ENCODE measurements at places on chromosomes 5 and 9.

GRCh38 chr9:36191290-36191645, 547 bp downstream of the CLTA start:
- no peaks in the 10 kb centered on the region for H3K27me3 ChIP-seq
- H3K4me1 ChIP-seq: peaks cover 24% of the 10 kb centered on the region
- peak; percentile 45 for DNase-seq

GRCh38 chr5:101024299-101024698, 121.2 kb upstream of the ST8SIA4 start:
- H3K36me3 ChIP-seq: no peaks in the 10 kb centered on the region
- H3K4me1 ChIP-seq: no peaks in the 10 kb centered on the region
- no peak overlapping the region for H3K27ac ChIP-seq
- no peak for DNase-seq
- H3K4me3 ChIP-seq: no peak overlapping the region

GRCh38 chr9:94745806-94746540, 19.5 kb downstream of the AOPEP start:
- no peaks in the 10 kb centered on the region for H3K4me1 ChIP-seq
- no peak overlapping the region for H3K4me3 ChIP-seq
- H3K27ac ChIP-seq: no peak overlapping the region
- DNase-seq: no peak
- H3K36me3 ChIP-seq: no peaks in the 10 kb centered on the region

GRCh38 chr9:4306066-4306776, 6.4 kb upstream of the GLIS3 start:
- no peaks in the 10 kb centered on the region for H3K36me3 ChIP-seq
- H3K27ac ChIP-seq: no peak overlapping the region
- DNase-seq: no peak

- no peaks in the 10 kb centered on the region for H3K27me3 ChIP-seq
- no peak overlapping the region for H3K27ac ChIP-seq
- DNase-seq: no peak
- peaks cover 2% of the 10 kb centered on the region for H3K36me3 ChIP-seq
Observed at GRCh38 chr5:55702598-55703345, 9.4 kb downstream of the SLC38A9 start.

DNA sequence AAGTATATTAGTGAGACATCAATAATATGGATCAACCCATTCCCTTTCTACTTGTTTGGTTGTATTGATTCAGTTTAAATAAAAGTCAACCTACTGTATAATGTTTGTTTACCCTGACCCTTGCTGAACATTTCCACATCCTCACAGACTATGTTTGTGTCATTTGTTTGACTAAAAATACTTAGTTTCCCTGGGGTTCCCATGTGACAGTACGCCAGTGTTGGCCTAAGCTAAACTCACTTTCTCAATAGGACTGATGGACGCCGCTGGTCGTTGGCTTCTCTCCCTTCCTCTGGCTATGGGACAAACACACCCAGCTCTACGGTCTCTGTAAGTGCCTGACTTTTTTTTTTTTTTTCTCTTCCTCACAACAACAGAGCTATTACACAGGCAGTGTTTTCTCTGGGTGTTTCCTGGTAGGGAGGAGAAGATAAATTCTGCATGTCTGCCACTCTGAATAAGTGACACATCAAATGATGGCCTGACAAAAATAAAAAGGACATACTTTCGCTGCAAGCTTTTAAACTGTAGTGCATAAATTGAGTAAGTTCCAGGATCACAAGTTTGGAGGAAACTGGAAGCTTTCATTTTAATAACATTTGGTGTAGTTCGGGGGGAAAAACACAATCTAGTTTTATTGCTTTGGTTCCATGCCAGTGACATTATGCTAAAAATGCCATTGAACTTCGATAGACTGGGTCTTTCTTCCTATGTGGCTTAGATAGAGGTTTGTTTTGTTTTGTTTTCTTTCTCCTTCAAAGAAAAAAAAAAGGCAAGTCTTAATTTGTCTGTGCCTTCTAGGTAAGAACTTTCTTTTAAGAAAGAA, 101.0 kb downstream of the CD180 start:
- H3K27ac ChIP-seq: no peak overlapping the region
- H3K4me3 ChIP-seq: no peak overlapping the region
- no peaks in the 10 kb centered on the region for H3K4me1 ChIP-seq

DNA sequence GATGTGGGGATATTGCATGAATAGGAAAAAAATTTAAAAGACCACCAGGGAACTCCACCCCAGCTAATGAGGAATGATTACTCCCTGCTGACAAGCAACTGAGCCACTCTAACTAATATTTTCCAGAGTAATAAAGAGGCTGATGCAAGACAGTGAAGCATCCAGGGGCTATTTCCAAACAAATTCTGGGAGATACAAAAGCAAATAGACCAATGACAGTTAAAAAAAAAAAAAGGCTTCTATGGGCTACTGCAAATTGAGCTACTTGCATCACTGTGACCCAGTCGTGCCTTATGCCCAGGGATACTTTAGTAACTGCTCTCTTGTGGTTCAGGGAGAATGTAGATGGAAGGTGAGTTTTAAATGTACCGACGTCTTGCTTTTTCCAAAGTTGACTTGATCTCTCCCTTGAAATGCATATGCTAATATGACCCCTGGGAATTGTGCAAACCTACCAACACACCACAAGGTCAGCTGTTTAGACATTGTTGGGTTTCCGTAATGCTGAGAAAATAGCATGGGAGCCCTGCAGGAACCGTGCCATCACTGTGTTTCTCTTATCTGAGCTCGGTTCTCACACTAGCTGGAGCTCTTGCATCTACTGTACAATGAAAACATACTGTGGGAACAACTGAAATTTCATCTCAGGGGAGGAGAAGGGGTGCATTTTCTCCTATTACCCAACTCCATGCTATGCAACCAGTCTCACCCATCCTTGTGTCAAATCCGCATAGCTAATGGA, 250.6 kb upstream of the MAP3K1 start:
- H3K36me3 ChIP-seq: no peaks in the 10 kb centered on the region
- no peak overlapping the region for H3K27ac ChIP-seq
- DNase-seq: no peak
- peaks cover 11% of the 10 kb centered on the region for H3K4me1 ChIP-seq
- no peaks in the 10 kb centered on the region for H3K27me3 ChIP-seq

- H3K36me3 ChIP-seq: no peaks in the 10 kb centered on the region
- no peak overlapping the region for H3K4me3 ChIP-seq
- no peaks in the 10 kb centered on the region for H3K4me1 ChIP-seq
- H3K27me3 ChIP-seq: no peaks in the 10 kb centered on the region
- no peak for DNase-seq
- H3K27ac ChIP-seq: no peak overlapping the region
Observed at GRCh38 chr5:82168294-82168693, 109.9 kb downstream of the RPS23 start.

DNA sequence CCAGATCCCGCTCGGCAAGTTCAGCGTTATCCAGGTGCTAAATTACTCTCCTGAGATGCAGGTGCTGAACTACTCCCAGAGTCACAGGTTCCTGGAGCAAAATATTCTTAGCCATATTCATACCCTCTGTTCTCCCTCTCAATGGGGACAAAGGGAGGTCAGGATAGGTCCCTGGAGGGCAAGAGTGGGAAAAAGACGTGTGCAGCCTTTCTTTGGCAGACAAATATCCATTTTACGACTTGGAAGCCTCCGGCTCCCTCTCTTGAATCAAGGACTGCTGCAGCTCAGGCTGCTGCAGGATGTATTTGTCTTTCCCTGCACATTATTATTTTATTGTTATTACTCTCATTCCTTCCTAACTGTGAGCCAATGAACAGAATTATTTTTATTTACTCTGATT, 590.2 kb downstream of the NR2F1-AS1 start:
- H3K4me1 ChIP-seq: no peaks in the 10 kb centered on the region
- H3K36me3 ChIP-seq: no peaks in the 10 kb centered on the region
- no peak for DNase-seq

- no peak overlapping the region for H3K27ac ChIP-seq
- no peaks in the 10 kb centered on the region for H3K4me1 ChIP-seq
- H3K36me3 ChIP-seq: no peaks in the 10 kb centered on the region
Observed at GRCh38 chr9:16915126-16915831, 44.8 kb upstream of the BNC2 start.
